Neuronal stem cell (in vitro differentiated cells): ENCODE measurements at places on chromosomes 2 and 18.

- no peak for DNase-seq
Observed at GRCh38 chr2:226763320-226763719, 36.3 kb downstream of the IRS1 start.

DNA sequence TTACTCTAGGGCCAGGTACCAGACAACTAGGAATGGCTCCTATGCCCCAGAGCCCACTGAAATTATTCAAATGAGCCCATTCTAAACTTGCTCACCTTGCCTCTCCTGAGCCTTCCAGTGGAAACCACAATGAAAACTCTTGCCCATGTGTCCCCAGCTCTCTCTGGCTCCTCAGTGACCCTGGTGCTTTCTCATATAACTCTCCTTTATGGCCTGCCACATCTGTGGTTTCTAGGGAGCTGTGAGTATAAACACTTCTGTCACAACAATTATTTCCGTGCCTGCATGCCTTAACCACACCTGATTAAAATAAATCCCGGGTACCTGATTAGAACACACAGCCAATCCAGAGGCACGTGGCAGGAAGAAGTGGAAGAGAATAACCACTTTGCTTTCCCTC lies 333.0 kb upstream of the SPRED2 start:
- no peak for DNase-seq

DNA sequence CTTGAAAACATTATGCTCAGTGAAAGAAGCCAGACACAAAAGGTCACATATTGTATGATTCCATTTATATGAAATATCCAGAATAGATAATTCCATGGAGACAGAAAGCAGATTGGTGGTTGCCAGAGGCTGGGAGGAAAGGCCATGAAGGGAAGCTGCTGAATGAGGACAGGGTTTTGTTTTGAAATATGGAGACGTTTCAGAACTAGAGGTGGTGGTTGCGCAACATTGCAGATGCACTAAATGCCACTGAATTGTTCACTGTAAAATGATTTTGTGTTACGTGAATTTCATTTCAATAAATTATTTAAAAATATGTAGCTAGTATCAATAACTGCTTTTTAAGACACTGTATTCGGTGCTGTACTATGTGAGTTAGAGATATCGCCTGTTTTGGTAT lies 101.7 kb upstream of the ZNF236 start:
- DNase-seq: no peak

DNA sequence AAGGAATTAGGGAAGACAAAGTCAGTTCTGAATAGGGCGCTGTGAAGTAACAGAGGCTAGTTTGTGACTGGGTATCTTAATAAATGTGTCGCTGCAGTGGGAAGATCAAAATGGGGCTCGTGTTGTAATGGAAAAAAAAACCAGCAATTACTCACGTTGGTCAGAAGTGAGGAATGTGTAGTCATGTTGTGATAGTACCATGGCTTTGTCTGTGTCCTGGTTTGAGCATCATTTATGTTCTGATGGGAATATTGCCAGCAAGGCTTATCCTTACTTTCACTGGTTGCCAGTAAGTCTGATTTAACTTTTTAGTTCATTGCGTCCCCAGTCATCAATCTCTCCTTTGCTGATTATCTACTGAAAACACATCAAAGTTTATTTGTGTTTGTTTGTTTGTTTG lies 467.6 kb downstream of the NYAP2 start:
- no peak for DNase-seq

DNA sequence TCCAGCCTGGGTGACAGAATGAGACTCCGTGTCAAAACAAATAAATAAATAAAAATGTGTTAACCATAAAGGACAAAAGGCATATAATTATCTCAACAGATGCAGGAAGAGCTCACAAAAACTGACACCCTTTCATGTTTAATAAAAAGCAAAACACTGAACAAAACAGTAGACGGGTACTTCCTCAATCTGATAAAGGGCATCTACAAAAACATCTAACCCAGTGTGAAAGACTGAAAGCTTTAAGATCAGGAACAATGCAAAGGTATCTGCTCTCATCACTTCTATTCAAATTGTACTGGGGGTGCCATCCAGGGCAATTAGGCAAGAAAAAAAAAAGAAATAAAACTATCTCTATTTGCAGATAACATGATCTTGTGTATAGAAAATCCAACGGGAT lies 11.7 kb upstream of the NCL start:
- no peak for DNase-seq

GRCh38 chr18:73924307-73924706 lies 223.3 kb downstream of the FBXO15 start:
- no peak for DNase-seq

- DNase-seq: peak; percentile 77
Observed at GRCh38 chr2:197168705-197169104, 141.9 kb downstream of the ANKRD44 start.

DNA sequence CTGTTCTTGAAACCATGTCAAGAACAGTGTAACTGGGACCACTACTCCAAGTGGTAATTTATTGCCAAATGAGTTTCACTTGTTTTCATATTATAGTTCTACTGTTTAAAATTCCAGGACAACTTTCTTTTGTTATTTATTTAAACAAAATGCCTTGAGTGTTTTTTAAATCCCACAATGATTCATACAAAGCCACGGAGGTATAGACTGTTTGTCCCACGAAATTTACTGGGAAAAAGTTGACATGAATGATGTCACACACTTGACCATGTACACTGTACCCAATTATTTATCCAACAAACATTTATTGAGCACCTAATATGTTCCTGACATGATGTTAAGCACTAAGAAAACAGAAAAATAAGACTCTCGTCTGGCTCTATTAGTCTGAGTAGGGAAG lies 243.9 kb upstream of the SIX2 start:
- DNase-seq: no peak

- DNase-seq: no peak
Observed at GRCh38 chr18:78245451-78245850, 734.2 kb upstream of the SALL3 start.

GRCh38 chr2:29921560-29921915 lies at the start of gene ALK:
TSS of gene ALK (minus strand) at chr2:29921586. CDS start at chr2:29920659, 927 bp downstream.
- peak; percentile 95 for DNase-seq

DNA sequence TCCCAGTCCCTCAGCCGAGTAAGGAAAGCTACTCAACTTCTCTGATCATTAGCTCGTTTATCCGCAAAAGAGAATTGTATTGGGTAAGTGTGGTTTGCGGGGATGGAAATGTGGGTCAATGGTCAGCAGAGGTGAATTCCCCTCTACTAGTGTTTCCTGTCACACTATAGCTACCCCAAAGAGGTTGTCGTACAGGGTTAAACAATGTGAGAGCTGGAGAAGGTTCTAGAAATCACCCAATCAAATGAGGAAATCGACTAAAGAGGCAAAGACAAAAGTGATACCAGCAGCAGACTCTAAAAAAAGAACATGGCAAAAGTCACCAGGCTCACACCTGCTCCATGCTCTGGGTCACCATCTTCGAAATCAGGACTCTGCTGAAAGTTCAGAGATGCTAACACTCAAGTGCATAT lies 144.7 kb upstream of the ITGA4 start:
- no peak for DNase-seq

- no peak for DNase-seq
Observed at GRCh38 chr2:147686365-147686764, 158.5 kb upstream of the ACVR2A start.

DNA sequence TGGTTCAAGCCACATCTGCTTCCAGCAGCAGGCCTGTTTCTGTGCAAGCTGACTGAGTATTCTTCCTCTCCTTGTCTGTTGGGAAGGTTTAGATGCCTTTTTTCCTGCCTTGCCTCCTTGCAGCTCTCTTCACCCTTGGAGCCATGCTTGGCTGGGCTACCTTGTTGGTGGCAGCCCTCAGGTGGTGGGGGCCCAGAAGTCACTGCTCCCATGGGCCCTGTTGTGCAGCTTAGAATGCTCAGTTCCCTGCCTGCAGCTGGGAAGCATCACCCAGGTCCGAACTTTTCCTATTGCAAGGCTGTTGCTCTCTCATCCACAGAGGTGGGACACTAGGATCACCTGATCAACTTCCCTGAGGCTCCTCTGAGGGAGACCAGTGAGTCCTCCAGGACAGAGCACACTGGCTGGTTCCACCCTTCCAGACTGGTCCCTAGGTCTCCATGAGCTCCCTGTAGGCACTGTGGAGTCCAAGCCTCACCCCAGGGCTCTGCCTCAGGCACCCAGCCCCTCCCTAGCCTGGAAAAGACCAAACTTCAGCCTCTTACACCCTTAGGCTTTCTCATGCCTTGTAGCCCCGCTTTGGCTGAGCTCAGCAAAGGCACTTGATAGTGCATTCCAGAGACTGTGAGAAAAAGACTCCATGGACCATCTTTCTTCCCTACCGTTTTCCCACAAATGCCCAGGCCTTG lies 219.3 kb upstream of the SH3BP4 start:
- DNase-seq: no peak

GRCh38 chr2:18833941-18834340 lies 244.6 kb upstream of the NT5C1B start:
- no peak for DNase-seq

GRCh38 chr2:143847257-143847656 lies 672.7 kb downstream of the ZEB2 start:
- no peak for DNase-seq

DNA sequence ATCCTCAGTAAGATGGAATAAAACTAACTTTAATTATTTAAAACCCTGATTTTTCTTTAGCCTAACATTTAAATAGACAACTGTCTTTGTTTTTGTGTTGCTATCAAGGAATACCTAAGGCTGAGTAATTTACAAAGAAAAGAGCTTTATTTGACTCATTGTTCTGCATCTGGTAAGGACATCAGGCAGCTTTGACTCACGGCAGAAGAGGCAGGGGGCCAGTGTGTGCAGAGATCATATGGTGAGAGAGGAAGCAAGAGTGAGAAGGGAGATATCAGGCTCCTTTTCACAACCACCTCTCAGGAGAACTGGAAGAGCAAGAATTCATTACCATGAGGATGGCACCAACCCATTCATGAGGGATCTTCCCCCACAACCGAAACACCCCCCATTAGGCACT lies 64.6 kb upstream of the TFPI start:
- no peak for DNase-seq

DNA sequence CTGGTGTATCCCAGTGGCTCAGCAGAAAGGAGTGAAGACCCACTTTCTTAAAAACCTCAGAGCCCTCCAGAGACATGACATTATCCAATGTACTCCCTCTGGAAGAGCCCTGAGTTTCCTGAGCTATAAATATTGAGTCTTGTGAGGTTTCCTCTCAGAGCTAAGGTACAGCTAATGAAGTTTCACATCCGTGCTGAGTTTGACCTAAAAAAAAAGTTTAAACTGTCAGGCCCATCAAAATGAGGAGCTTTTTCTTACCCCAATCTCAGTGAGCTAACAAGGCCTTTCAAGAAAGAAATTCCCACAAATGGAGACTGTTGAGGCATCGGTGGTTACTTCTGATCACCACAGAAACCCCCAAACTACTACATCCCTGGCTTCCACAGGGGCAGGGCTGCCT lies 65.4 kb upstream of the ST8SIA3 start:
- DNase-seq: no peak

DNA sequence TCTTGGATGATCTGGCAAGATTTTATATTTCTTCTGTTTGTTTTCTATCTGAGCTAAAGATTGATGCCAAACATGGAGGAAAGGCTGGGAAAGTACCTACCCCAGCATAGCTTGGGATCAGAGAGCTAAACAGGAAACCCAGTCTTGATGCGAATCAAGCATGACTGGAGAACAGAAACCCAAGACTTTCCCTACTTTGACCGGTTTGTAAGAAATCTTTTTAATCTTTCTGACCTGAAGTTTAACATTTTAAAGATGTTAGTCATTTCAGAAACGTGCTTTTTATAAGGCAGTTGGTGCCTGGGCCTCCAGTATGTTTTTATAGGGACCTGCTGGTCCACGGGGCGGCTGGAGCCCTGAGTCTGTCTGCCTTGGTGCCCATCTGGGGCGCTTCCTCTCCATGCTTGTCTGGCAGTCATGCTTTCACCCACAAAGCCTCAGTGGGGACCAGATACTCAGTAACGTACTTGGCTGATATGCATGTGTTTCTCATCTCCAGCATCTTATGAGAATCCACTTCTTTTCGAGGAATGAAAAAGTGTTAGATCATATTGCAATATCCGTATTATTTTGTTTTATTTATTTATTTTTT lies 266.5 kb downstream of the PTGR3 start:
- no peak for DNase-seq

DNA sequence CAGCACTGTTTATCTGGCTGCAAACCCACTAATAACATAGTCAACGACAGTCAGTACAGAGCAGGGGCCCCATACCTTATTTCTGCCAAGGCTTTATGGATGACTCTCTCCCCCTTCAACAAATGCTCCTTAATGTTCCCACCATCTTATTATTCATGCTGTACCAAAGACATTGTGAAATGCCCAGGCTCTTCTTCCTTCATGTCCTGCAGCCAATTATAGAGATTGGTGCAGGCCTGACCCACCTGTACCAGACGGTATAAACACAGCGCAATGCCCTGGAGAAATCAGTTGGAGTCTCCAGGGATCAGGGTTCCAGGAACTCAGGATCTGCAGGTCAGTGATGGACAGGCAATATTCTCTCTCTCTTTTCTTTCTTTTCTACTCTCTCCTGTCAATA lies at the start of gene IL1F10:
Gene IL1F10, plus strand, starts transcription at position 290 of the 400 bp plus-strand sequence. CDS start 4,769 bp downstream, outside the sequence.
- no peak for DNase-seq

DNA sequence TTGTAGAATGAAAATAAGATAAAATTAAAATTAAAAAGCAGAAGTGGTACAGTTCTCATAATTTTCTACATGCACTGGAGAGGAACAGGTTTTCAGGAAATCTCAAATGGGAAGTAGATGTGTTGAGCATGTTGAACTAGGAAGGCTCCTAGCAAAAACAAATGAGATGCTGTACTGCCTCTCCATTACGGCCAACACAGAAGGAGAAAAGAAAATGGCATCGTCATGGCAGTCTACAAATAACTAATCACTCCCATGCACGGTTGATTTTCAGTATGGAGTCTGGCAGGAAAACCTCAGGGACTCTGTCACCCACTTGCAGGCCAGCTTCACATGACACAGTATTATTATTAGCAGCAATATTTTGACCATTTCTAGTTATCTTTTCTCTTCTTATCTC lies 278.7 kb downstream of the NRXN1 start:
- DNase-seq: no peak

DNA sequence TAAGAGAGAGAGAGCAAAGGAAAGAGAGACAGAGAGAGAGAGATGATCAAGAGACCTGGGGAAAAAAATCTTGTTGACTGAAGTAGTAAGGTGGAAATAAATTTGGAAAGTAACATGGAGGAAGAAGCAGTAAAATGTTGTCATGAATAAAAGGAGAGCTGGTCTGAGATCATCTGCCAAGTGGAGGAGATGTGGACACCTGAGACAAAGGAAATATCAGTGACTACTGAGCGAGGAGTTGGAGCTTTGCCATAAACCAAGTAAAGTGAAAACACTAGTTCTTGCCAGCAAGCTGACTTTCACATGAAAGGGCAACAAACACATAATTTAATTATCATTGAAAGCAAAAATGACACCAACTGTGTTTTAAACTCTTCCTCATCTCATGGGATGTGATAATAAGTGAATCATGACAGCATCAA lies 49.0 kb upstream of the DSG1 start:
- no peak for DNase-seq

DNA sequence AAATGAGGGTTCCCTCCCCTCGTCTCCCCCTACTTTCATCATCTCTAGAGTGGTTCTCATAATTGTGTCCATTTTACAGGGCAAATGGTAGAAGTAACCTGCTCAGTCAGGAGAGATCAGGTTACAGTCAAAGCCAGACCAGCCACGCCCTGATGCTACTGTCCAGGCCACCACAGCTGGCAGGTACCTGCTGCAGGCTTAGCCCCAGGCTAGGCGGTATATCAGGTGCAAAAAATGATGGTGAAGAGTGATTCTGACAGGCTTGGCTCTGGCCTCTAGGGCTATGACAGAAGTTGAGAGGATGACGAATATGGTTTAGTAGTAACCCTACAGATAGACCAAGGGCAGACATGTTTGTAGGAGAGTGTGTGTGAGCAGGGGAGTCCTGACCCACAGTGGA lies 67.1 kb downstream of the HAUS1 start:
- DNase-seq: no peak
